ENCODE measurements at places on chromosomes 1 and 21.

- no peak for DNase-seq
These were observed 111.9 kb downstream of the XCL2 start for GRCh38 chr1:168431882-168432281.

- no peak for DNase-seq
These were observed 40.3 kb upstream of the CNTN2 start for GRCh38 chr1:205002705-205003104.

DNA sequence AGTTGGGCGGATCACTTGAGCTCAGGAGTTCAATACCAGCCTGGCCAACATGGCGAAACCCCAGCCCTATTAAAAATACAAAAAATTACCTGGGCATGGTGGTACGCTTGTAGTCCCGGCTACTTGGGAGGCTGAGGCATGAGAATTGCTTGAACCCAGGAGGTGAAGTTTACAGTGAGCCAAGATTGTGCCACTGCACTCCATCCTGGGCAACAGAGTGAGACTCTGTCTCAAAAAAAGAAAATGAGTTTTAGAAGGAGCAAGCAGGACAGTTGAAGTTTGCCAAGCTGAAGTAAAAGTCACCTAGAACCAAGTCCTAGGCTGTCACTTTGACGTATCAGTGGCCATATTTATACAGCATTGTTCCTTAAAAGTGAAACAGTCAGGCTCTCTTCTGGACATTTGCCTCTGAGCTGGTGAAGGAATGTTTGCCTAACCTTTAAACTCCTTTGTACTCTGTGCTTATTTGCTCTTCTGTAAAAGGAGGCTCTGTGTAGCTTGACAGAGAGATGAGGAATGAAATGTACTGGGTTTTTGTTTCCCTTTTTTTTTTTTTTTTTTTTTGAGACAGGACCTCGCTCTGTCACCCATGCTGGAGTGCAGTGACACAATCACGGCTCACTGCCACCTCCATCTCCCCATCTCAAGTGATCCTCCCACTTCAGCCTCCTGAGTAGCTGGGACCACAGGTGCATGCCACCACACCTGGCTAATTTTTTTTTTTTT, 2.8 kb downstream of the RAB4A start:
- DNase-seq, result peak; percentile 53

DNA sequence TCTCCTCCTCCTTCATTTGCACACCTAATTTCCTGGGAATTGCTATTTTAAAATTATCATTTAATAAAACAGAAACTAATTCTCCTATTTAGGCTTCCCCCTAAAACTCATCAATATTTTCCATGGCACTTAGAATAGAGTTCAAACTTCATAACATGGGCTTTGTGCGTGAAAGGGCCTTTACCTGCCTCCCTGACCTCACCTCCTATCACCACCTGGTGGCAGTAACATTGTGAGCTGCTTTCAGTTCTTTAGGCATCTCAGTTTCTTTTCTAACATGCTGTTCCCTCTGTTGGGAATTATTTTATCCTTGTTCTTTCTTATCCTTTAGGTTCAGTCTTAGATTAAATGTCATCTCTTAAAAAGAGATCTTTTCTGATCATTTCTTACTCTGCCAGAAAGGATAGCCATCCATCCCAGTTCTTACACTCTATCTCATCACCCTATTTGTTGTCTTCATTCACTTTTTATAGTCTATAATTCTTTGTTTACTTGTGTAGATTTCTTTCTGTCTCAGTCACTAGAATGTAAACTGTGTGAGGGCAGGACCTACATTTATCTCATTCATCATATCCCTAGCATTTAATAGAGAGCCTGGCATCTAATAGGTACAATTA, 133.8 kb upstream of the KIAA1614 start:
- no peak for DNase-seq

- DNase-seq, result no peak
These were observed 5.1 kb upstream of the SYTL1 start for GRCh38 chr1:27336756-27337155.
